ENCODE measurements at places on chromosomes 3 and 15.

GRCh38 chr15:33746203-33746602, 222.1 kb upstream of the CHRM5 start:
- no peak for DNase-seq

GRCh38 chr3:168709073-168709472, 613.3 kb upstream of the GOLIM4 start:
- no peak for DNase-seq

- DNase-seq, result peak; percentile 21
Observed at GRCh38 chr3:55826731-55827496, 339.8 kb upstream of the WNT5A start.

DNA sequence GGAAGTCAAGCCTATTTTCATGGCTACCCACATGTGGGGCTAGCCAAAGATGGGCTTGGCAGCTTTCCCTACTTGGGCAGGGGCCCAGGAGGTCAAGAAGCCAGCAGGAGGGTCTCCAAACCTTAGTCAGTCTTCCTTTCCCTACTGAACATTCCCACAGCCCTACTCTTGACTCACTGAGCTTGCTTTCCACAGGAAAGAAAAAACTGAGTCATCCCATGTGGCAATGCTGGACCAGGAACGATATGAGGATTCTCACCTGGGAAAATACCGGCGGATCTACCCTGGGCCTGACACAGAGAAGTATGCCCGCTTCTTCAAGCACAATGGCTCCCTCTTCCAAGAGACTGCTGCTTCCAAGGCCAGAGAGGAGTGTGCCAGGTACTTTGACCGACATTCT, 3.7 kb upstream of the NGRN start:
- DNase-seq, result peak; percentile 17

DNA sequence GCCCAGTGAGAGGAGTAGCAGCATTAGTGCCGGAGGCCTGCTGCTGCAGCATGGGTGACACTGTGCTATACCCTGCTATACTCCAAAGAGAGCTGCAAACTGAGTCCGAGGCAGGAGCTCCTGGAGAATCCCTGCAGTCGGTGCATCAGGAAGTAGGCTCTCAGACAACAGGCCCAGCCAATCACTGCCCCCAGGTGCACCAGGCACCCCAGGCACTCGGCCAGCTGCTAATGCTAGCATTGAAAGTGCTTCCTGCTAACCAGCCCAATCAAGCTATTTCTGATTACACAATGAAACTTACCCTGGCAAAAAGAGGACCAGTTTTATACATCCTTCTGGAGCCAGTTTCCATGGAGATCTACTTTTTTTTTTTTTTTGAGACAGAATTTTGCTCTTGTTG, 45.6 kb upstream of the IREB2 start:
- DNase-seq, result no peak

- peak; percentile 79 for DNase-seq
Observed at GRCh38 chr3:119891944-119892721, 110.2 kb downstream of the NR1I2 start.

DNA sequence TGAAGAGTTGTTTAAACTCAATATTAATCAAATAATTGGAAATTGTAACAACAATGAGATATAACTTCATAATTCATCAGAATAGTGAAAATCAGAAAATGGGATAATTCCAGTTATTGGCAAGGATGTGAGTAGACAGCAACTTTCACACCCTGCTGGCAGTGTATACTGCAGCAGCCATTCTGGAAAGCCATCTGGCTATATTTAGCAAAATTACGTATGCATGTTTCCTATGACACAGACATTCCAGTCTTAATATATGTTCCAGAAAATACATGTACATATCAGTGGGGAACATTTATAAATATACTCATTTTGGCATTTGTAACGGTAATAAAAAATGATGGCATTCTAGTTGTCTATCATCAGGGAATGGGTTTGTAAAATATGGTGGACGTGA, 564.1 kb downstream of the GBE1 start:
- DNase-seq, result peak; percentile 73

DNA sequence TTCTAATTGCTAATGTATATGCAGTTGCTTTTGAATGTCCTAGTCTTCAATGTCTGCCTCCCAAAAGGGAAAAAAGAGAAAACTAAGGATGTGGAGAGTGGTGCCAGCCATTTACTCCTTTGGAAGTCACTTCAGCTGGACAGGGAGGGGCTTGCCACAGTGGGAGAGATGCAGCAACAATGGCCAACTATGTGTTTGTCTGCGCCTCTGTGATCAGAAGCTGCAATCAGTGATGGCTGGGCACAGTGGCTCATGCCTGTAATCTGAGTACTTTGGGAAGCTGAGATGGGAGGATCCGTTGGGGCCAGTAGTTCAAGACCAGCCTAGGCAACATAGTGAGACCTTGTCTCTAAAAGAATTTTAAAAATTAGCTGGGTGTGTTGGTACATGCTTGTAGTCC, 16.7 kb upstream of the CLRN1 start:
- no peak for DNase-seq

DNA sequence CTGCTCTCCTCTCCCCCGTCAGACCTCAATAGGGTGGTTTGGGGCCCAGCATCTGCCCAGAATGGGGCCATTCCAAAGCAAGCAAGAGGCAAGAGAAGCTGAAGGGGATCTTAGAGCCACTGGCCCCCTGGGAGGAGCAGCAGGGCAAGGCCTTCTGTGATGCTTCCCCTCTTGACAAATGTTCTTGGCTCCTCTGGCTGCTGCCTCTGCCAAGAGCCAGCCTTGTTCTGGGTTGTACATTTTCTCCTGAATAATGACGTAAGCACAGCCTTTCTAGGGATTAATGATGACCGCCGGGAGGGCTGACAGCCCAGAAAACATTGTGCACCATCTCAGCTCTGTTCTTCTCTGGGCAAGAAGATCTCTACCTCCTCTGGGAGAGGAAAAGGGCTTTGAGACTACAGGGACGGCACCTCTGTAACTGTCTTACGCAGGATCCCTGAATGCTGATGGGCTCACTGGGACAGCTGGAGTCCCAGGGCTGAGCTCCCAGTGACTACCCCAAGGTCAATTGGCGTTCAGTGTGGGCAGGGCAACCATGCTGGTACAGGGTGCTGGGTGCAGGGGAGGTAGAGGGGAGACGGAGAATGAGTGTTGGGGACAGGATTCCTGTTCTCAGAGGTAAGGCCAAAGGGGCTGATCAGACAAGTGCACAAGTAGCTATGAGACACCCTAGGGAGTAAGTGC, 253.3 kb downstream of the FAM43A start:
- DNase-seq, result no peak

Measured in fibroblast of upper back skin (primary cell).